ENCODE measurements at places on chromosomes 2 and 18.
A peak's percentile ranks its signal among the peaks of the same experiment; 100 is the strongest.

- no peak for DNase-seq
Observed at GRCh38 chr2:27705851-27706622, 42.3 kb downstream of the SLC4A1AP start.

DNA sequence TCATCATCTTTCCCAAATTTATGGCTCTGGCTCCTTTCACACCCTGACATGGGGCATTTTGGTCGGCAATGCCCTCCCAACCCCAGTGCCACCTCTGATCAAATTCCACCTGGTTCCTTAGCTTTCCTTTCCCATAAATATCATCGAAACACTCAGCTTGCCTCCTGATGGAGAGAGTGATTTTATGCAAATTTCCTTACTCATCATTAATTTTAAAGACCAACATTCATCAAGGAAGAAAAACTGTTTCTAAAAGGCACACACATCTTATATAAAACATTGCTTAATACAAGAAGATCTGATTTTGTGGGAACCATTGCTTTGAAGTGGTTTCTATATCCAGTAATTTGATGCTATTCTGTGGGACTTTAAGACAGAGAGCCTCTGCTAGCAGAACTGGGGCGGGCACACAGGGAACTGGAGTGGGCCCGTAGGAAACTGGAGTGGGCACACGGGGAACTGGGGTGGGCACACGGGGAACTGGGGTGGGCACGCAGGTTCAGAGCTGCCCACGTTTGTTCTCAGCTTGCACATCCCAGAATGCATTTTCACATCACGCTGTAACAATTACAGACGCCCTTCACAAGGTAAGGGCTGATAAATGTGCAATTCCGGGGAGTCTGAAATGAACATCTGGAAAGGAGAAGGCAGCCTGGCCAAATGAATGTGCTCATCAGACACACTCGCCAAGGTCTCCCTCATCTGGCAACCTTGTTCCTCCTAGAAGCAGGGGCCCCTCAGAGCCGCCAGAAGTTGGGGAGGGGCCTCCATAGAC, 174.2 kb downstream of the RTP5 start:
- DNase-seq: no peak

GRCh38 chr18:7520200-7520785, 46.8 kb upstream of the PTPRM start:
- DNase-seq: no peak

GRCh38 chr2:219252570-219252899, 508 bp upstream of the TUBA4B start:
- no peak for DNase-seq

DNA sequence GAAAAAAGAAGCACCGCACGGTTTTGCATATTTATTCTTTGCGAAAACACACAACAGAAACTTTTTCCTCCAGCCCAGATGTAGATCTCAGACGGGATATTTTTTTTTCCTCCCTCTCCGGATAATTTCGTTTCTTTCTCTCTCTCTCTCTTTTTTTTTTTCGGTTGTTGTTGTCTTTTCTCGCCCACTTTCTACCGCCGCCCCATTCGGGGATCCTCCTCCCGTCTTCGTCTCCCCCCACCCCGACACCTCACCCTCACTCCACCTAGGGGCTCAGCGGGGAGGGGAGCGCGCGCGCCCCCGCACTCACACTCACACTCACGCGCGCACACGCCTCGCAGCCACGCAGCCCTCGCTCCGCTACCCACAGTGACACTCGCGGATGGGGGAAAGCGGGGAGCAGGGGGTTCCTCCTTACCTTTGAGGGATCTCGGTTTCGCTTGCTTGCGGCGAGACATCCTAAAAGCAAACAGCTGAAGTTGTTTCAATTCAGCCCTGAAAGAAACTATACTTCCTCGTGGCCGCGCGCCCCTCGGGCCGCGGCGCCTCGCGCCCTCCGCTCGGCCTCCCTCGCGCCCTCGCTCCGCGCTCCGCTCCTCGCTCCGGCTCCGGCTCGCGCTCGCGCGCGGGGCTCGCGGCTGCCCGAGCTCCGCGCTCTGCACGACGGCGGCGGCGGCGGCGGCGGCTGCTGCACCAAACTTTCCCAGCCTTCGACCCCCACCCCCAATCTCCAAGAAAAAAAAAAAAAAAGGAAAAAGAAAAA, 1.3 kb downstream of the ZNF521 start:
- DNase-seq: no peak

DNA sequence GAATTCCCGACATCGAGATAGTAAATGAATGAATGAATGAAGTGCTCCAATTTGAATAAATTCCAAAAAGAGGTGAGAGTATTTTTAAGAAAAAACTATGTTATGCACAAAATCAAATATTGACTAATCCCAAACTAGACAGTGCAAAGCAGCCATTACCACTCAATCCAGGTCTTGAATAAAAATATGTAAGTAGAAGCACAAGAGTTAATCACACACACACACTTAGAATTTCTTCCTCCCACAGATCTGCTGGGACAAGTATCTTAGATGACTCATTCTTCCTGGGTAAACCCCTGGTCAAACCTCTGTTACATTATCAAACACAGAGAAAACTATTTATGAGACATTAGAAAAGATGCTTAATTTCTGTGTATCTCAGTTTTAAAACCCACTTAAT, 102.0 kb downstream of the PLA2R1 start:
- DNase-seq: no peak

GRCh38 chr2:60438653-60439052, 114.8 kb downstream of the BCL11A start:
- no peak for DNase-seq

DNA sequence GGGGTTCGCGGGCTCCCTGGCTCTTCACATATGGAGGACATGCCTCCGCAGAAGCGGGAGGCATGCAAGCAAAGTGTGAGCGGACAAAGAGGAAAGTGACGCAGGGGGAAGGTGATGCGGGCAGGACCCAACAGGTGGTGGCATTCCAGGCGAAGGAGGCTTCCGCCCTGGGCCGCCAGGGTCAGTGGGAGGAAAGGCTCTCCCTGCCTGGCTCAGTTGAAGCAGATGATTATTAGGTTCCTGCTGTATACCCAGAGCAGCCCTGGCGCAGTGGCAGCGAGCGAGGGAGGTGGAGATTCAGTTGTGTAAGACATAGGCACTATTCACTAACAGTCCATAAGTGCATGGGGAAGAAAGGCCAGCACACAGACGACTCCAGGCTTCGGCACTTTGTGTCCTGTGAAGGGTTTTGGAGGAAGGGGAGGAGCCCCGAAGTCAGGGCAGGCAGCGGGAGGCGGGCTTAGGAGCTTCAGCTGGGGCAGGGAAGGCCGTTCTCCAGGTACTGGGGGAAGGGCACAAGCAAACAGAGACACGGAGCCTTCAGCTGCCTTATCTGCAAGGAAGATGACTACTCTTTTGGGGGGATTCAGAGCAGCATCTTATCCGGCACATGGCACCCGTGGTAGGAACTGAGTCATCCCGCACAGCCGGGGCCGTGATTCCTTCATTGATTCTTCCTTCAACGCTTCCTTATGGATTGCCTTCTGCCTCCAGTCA, 89.8 kb downstream of the TGOLN2 start:
- DNase-seq: no peak

DNA sequence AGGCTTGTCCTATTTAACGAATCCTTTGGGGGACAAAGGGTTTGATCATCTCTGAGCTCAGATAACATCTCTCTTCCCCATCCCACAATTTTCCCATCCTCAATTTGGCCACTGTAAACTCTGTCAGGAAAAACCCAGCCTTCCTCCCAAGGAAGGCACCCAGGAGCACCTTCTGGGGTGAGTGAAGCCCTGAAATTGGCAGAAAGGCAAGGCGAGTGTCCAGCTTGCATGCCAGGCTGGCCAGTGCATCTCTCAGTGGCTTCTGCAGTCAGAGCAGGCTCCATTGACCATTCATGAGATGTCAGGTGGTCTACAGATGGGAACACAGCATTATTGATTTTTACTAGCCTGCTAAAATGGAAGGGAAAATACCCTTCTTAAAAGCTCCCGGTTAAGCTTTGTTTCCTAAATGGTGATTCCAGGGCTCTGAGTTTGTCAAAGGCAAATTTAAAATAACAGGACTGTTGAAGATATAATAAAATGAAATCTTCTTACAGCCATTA, 83.2 kb upstream of the BOD1L2 start:
- DNase-seq: no peak

DNA sequence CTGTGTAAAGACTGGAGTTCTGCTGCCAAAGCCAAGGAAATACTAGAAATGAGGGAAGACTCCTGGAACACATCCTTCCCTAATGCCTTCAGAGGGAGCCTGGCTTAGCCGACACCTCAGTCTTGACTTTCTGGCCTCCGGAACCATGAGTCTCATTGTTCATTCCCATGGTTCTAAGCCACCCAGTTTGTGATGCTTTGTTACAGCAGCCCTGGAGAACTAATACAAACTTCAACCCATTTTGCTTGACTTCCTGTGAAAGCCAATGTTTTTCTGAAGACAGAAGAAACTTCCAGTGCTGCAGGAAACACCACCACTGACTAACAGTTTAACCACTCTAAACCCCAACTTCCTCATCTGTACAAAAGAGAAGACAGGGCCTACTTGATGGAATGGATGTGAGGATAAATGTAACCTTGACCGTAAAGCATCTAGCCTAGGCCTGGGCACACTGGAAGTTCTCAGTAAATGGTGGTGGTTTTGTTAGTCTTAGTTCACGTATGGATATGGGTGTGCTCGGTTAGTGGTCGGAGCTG, 85.9 kb upstream of the RFX8 start:
- DNase-seq: peak; percentile 57

DNA sequence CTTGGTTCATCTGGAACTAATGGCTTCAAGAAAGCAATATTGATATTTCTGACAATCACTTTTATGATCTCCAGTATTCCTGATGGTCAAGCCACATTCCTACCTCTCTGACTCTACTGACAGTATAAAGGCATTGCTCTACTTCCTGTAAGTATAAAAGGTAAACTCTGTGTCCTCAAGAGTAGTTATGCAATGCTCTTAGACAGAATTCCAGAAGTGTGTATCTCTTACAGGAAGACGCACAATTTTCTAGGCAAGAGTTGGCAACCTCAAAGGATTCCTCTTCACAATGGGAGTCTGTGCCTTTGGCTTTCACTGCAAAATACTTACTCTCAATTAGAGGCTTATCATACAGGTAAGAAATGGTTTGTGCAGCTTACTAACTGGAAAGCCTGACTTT, 100.1 kb downstream of the THADA start:
- DNase-seq: no peak

GRCh38 chr2:191150600-191151330, at the start of gene STAT4:
Gene STAT4 (minus strand): TSS chr2:191150994. CDS start chr2:191148203, 2,791 bp downstream.
- DNase-seq: peak; percentile 80

DNA sequence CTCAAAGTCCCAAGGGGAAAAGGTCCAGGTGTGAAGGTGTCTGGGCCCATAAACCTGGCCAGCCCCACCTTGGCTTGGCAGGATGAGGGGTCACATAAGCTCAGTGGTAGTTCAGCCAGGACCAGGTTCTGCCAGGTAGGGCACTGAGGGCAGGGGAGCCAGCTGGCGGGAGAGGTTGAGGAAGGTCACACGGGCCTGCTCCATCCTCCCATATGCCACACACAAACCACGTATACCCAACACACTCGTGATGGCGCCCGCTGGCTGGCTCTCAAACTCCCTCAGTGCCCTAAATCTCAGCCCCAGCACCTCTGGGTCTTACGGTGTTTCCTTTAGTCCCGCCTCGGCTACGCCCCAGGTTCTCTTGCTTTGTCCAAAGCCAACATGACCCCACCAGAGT, 160.5 kb downstream of the ZFP36L2 start:
- no peak for DNase-seq

DNA sequence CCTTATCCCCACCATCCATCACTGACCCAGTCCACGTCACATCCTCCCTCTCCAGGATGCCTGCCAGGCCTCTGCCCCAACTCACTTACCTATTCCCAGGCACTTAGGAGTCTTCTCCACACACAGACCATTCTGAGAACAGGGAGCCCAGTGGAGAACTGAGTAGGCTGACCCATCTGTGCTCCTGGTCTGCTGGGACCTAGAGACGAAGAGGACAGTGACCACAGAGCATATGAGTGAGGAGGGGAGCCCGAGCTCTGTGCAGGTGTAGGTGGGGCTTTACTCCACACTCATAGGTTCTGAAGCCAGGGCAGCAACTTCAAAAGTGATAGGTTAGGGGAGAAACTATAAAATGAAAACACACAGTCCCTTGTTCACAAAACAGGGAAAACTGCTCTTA, 130.0 kb downstream of the NDUFA10 start:
- DNase-seq: no peak

GRCh38 chr2:20443276-20443920, 3.5 kb upstream of the RHOB start:
- peak; percentile 42 for DNase-seq

GRCh38 chr18:32093102-32093511, 1.4 kb downstream of the RNF138 start:
- no peak for DNase-seq

GRCh38 chr2:230244211-230244610, 18.7 kb downstream of the SP140 start:
- DNase-seq: no peak

- no peak for DNase-seq
Observed at GRCh38 chr2:182949052-182949451, 82.6 kb upstream of the FRZB start.

GRCh38 chr18:46481847-46482245, 175.2 kb downstream of the LOXHD1 start:
- DNase-seq: no peak

- DNase-seq: no peak
Observed at GRCh38 chr2:25103287-25103871, 61.5 kb downstream of the EFR3B start.

DNA sequence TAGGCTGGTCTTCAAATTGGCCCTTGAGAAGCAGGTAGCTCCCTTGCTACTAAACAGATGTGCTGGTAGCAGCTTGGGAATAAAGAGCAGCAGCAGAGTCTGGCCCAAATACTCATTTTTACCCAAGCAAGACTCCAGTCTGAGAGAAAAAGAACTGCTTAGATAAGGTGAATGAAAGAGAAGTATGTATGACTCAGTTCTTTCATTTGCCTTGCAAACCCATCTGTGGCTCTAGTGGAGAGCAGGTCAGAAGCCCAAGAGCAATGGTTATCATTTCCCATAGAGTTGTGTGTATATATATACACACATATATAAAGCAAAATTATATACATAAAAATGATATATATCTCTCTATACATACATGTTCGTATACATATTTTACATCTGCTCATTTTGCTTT, 80.3 kb downstream of the CAMKMT start:
- no peak for DNase-seq

DNA sequence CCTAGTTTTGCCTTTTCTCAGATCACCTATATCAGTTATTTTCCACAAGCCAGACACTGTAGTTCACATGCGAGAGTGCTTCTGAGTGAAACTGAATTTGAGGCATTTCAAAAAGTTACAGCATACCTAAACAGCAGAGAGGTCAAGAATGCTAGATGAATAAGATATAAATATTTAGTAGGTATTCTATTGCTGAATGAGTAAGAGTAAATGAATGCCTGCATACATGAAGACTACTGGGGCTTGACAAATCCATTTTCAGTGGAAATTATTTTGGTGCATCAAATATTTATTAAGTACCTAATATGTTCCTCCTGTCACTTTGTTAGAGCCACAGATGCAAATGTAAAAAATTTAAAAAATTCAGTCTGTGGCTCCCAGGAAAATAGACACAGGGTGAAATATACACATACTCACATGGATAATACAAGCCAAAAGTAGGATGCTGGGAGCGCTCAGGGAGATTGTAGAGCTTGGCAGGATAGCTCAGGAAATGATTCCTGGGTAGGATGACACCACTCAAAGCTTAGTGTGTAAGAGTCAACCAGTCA, 27.6 kb upstream of the CDC42EP3 start:
- no peak for DNase-seq

- no peak for DNase-seq
Observed at GRCh38 chr2:64601785-64602391, 51.8 kb downstream of the SERTAD2 start.

GRCh38 chr2:231932985-231933915, 7.1 kb upstream of the NPPC start:
- DNase-seq: no peak
